ENCODE measurements at places on chromosomes 3 and 15.

DNA sequence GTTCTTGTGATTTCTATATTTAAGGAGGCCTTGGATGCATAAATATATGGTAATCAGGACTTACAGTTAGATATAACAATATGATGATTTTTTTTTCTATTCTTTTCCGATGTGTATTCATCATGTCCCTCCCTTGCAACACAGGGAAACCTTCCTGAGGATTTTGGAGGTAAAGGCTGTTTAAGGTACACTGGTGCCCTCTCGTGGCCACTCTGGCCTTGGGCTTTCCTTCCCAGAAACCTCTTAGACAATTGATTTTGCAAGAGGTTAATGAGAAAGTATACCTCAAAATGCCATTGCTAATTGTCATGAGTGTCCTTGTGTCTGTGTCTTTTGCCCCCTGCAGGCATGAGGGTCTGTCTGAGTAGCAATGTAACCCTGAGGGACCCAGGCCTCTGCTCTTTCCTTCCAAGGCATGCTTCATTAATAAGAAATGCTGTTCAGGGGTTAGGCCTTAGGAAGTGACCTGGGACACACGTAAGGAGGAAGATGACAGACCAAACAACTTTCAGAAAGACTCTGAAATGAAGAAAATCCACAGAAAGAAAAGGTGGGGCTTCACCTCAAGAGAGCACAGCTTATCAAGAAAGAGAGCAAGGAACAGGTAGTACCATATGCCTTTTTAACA is 70.3 kb upstream of the PPP2R3A start:
- peak; percentile 74 for DNase-seq

- peak; percentile 85 for DNase-seq
These were observed 18.4 kb downstream of the LRCH3 start for GRCh38 chr3:197809356-197810020.

DNA sequence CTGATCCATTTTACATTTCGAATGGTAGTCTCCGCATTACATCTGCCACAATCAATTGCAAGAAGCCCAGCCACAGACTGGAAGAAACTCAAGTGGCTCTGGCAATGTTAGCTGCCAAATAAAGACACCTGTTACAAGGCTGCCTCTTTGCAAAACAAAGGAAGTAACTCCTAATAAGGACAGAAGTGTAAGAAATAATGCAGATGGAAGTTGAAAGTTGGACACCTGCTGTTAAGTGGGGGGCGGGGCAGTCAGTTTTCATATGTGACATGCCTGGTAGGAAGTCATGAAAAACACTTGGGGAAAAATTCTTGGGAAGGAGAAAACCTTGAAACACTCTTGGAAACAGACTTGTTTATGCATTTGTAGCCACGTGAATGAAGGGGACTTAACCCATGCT is 54.1 kb upstream of the ATP2C1 start:
- DNase-seq, result no peak

DNA sequence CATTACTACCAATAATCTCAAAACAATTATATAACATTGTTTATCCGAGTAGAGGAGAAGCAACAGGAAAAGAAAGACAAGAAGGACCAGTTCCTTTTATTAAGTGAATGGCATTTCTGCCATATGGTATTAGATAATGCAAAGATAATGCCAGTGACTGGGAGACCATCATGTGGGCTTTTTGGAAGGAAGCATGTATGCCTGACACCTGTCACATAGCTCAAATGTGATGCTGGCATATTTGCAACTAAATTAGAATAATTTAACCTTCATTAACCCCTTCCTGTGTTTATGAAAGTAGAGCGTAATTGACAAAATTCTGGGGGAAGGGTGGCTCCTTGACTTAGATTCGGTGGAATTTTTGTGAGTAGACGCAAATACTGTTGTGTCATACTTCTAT is 733.0 kb downstream of the TUSC7 start:
- no peak for DNase-seq

GRCh38 chr3:149375501-149376196 is 1.8 kb downstream of the TM4SF1 start:
- DNase-seq, result no peak

DNA sequence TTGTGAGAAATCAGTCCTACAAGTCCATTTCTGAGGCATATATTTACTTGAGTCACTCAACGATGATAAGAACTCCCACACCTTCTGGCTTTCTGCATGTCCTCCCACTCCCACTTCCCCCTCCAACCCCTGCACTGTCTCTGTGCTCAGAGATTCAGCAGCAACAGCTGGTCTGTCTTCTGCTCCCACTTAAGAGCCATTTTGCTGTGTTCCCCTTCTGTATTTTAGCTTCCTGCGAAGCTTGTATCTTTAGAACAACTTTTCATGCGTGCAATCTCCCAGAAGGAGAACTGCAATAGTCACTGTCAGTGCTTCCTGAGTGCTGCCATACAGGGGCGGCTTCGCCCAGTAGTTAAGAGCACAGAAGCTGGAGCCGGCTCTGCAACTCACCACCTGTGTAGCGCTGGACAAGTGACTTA is 90.0 kb upstream of the SPATA12 start:
- DNase-seq, result no peak

DNA sequence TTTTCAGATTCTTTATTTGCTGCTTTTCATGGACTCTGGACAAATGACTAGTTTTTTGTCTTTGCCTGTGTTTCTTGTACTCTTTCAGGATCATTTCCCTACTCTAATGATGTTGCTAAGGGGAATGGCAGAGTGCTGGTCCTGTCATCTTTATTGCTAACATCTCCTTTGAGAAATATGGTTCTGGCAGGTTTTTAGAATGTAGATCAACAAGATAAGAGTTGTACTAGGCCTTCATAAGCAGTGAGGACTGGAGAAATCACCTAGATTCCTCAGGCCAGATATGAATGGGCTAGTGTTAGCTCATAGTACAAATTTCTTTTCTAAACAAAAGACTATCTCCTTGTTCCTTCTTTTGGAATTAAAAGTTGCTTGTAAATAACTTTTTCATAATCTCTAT is 156.0 kb downstream of the UBE2E2 start:
- no peak for DNase-seq

GRCh38 chr15:51837792-51838251 is 8.4 kb downstream of the TMOD3 start:
- DNase-seq, result peak; percentile 20

GRCh38 chr3:80192936-80193335 is 425.1 kb upstream of the ROBO1 start:
- DNase-seq, result no peak

- peak; percentile 13 for DNase-seq
These were observed 35.7 kb downstream of the IQCH start for GRCh38 chr15:67290319-67290718.

DNA sequence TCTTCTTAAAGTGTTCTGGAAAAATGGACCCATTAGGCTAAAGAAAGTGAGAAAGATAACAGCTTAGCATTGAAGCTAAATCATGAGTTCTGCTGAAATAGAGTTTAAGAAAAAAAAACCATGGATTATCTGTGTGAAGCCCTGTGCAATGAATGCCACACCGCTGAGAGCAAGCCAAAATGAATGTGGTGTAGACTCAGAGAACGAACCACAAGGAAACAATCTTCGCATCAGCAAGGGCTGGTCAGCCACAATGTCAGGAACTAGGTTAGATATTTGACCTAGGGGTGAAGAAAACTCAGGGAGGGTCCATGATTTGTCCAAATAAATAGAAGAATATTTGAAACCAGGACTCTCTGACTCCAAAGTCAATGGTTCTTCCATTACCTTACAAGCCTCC is 91.4 kb upstream of the MEX3B start:
- DNase-seq, result no peak

DNA sequence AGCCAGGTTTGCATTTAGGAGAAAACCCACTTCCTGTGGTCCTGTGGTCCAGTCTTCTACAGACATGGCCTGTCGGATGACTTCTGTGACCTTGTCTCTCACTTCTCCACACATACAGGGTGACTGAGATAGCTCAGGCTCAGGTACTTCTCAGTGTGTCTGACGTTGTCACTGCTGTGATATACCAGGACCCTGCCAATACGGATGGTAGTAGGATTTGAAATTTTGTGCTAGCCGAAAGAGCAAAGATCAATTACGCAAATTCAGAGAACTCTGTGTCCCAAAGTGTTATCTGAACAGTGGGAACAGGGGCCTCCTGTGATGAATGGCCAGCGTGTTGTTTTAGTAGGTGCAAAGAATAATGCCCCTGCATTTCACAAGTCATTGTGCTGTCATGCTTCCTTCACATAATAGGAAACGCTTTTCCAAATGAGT is 128.9 kb downstream of the MCTP2 start:
- no peak for DNase-seq

DNA sequence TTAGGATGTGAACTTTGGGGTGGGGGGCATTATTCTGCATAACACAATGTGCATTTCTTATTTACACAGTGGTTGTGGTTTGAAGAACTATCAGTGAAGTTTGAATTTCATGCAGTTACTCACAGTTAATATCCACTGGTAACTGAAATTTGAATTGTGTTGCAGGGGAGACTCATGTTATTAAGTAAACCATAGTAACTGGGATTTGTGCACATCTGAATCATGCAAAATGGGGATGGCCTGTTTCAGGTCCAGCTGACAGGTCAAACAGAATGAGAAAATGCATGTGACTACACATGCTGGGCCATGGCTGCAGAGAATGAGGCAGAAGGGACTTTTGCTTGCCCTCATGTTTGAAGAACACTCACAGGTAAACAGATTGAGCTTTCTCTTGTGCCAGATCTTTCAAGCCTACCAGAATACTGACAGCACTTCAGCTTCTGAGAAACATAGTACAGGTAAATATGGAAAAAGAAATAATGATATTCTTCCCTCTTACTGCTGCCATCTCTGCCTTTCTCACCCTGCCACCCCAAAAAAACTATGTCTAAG is 115.0 kb downstream of the POLQ start:
- DNase-seq, result no peak

- DNase-seq, result peak; percentile 57
These were observed 26.5 kb upstream of the CD47 start for GRCh38 chr3:108117241-108117775.

DNA sequence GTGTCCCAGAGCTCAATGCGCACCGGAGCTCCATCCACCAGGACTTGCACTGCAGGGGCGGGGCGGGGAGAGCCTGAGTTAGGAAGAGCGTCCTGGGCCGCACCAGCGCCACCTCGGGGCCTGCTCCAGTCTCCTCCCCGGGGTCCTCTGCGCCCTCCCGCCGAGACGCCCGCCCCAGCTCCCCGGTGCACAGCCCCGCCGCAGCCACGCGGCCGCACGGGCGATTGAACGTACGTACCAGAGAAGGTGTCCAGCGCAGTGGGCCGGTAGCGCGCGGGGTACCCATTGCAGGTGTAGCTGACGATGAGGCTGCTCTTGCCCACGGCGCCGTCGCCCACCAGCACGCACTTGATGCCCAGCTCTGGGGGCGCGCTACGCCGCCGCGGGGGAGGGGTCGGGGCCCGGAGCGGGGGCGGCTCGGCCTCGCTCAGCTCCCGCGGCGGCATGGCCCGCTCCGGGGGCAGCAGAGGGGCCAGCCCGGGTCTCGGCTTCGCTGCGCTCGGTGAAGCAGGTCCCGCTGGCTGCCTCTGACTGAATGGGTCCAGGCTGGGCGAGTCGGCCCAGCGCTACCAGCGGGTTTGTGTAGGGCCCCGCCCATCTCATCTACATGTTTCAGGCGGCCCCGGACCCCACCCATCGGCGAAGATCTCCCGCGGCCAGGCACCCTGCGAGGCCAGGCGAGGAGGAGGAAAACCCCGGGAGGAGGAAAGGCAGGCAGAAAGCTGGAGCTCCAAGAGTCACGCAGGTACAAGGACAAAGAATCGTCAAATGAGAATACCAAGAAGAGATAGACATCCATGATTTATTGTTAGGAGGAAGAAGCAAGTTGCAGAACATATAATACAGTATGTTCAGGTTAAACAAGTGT is at the start of gene RHOV:
Gene RHOV, minus strand, starts transcription at position 541 of the 868 bp plus-strand sequence. Its CDS starts 95 bp downstream, at position 446.
- no peak for DNase-seq

- DNase-seq, result no peak
These were observed 86.8 kb downstream of the CHRNA7 start for GRCh38 chr15:32117122-32117521.
